ENCODE measurements at places on chromosomes 11 and 22.

DNA sequence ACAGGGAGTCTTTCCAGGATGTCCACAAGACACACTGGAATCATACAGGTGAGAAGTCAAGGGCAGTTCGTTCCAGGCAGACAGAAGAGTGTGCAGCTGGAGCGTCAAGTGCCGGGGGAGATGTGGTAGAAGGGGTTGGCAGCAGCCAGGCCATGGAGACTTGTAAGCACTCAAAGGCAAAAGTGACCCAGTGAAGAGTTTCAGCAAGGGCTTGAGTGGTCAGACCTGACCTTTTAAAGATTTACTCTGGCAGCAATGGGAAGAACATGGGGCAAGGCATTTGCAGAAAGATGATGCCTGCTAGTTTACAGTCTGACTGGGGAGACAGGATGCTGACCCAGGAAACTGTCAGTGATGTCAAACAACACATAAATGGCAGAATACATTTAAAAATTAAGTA is 29.0 kb downstream of the P4HA3 start:
- peak; percentile 65 for DNase-seq

- DNase-seq = no peak
Observed at GRCh38 chr11:2728663-2729332, 29.0 kb upstream of the KCNQ1OT1 start.

DNA sequence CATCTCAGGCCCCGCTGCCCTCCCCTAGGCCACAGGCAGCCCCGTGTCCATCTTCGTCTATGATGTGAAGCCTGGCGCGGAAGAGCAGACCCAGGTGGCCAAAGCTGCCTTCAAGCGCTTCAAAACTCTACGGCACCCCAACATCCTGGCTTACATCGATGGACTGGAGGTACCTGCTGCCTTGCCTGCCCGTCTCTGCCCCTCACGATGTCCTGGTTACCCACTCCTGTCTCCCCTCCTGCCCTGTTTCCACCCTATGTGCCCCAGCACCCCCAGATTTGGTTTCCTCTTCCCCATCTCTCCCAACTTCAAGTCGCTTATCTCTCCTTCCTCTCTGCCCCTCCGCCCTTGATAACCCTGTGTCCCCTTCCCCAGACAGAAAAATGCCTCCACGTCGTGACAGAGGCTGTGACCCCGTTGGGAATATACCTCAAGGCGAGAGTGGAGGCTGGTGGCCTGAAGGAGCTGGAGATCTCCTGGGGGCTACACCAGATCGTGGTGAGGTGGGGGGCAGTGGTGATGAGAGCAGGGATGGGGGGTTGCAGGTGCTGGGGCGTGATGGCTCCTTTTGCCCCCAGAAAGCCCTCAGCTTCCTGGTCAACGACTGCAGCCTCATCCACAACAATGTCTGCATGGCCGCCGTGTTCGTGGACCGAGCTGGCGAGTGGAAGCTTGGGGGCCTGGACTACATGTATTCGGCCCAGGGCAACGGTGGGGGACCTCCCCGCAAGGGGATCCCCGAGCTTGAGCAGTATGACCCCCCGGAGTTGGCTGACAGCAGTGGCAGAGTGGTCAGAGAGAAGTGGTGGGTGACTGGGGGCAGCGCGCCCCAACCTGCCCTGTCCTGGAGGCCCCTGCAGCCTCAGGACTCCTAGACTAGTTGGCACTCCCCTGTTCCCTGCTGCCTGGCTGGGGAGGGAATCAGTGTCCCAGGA is 930 bp downstream of the SCYL1 start:
- no peak for DNase-seq

DNA sequence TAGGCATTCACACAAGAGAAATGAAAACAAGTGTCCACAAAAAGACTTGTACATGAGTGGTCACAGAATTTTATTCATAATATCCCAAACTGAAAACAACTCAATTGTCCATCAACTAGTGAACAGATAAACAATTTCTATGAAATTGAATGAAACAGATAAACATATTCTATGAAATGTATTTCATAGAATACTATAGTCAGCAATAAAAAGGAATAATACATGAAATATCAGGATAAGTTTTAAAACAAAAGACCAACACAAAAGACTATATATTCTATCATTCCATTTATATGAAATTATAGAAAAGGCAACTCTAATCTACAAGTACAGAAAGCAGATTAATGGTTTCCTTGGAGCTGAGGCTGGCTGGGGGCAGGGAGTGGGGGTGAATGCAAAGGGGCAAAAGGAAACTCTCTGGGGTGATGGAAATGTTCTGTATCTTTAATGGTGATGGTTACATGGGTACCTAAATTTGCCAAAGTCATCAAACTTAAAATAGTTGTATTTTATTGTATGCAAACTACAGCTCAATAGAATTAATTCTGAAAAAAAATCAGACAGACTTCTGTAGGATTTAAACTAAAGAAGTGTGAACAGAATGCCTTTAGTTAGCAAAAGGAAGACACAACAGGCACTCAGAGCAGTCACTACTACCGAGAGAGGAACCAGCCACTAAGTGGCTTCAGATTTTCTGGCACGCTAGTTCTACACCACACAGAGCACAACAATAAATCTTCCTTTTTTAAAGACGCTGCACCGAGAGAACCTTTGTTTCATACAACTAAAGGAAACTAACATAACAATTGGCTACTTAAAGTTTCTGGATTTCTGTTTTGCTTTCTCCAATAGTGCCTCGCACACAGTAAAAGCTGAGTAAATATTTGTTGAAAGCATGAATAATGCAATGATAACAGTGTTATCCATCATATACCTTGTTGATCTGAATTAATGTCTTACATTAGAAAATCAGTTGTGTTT is 15.4 kb downstream of the CCDC34 start:
- peak; percentile 82 for DNase-seq

DNA sequence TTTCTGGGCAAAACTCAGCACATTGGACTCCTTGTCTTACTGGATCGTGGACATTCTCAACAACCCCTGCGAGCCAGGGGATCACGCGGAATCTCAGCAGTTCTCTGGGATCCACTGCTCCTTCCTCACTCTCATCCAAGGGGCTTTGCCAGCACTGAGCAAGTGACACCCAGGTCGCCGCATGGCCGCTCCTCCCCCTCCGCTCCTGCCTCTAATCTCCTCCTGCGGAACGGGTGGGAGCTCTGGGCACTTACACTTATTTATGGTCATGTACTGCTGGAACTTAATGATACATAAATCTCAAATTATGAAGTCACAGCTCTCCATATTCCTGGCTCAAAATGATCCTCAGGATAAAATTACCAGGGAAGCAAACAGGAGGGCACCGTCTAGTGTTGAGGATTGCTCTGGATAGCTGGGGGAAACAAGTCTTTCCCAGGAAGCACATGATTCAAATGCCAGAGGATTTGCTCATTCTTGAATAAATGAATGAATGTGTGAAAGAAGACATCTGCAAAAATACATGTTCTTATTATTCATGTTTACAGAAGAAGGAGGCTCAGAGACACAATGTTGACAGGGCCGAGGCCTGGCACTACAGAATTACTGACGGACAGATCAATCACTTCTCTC is 1077.3 kb downstream of the TBC1D22A start:
- DNase-seq = no peak
